T-cell (primary cell): ENCODE measurements at places on chromosomes 7 and 10.
A peak's percentile ranks its signal among the peaks of the same experiment; 100 is the strongest.

- DNase-seq, result no peak
Measured at GRCh38 chr7:65453341-65454030, 79.8 kb downstream of the ZNF92 start.

DNA sequence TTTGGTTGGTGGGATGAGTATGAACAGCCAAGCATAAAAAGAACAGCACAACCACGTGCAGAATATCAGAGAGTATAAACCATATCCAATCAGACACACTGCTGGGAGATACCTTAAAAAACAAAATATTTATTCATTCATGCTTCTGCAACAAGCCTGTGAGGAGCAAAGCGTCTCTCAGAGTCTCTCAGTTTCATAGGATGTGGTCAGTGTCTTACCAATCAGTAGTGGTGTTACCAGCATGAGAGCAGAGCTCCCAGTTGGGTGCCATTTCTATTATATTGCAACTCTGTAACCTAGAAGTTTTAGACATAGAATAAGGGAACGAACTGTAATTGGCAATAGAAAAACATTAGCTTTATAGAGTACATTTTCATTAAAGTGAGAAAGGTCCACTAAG is 445.9 kb upstream of the LRRN3 start:
- no peak for DNase-seq

- peak; percentile 18 for DNase-seq
Measured at GRCh38 chr10:93062514-93063143, 2.0 kb downstream of the CYP26C1 start.

DNA sequence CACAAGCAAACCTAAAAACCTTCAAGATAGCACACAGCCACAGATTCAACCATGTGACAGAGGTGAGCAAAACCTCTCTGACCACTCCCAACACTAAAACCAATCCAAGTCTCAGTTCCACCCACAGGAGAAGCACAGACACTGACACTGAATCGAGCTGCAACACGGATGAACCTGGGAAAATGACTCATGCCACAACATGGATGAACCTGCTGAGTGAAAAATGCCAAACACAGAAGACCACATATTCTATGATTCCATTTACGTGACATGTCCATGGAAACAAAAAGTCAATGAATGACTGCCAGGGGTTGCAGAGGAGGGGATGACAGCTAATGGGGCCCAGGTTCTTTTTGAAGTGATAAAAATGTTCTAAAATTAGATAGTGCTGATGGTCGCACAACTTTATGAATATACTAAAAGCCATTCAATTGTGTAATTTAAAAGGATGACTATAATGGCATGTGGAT is 22.0 kb downstream of the CYTH3 start:
- DNase-seq, result no peak

- peak; percentile 49 for DNase-seq
Measured at GRCh38 chr10:24952707-24953645, 570 bp upstream of the PRTFDC1 start.

- peak; percentile 27 for DNase-seq
Measured at GRCh38 chr7:101058355-101058754, 26.9 kb upstream of the TRIM56 start.

DNA sequence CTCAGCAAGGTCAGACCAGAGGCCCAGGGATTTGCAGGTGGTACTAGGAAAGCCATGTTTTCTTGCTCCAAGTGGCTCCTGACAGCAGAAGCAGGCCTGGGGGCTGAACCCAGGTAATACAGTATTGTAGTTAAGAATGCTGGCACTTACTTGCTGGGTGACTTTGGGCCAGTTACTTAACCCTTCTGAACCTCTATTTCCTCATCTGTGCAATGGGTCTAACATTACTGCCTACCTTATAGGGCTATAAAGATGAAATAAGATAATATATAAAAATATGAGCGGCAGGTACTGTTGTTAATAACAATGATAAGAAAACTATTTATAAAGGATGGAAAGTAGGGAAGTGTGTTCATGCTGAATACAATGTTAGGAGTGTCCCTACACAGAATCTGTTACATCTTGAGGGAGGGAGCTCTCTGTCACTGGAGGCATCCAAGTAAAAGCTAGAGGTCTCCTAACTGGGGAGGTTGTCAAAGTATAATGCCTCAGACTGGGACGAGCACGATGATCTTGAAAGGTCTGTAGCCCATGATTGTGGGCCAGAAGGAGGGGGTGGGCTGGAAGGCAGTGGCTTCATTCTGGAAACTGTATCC is 26.9 kb downstream of the ADAMTS14 start:
- no peak for DNase-seq

- no peak for DNase-seq
Measured at GRCh38 chr10:14397066-14397465, 66.3 kb upstream of the FRMD4A start.

GRCh38 chr10:3464760-3465405 is 292.3 kb upstream of the PITRM1 start:
- no peak for DNase-seq

DNA sequence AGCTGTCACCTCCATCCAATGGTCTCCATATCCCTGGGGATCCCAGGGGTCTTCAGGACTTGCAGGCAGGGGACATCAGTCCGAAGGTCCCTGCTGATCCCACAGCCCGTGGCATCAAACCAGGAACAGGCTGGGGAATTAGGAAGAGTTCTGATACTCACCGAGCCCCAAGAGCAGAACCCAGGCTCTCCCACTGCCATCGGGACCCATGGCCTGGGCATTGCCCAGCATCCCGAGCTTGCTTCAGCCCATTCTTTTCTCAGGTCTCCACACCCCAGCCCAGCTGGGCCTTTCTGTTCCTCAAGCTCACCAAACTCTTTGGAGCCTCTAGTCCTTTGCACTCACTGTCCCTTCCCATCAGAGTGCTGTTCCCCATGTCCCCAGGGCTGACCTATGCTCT is 280.9 kb downstream of the GRID1 start:
- DNase-seq, result no peak

DNA sequence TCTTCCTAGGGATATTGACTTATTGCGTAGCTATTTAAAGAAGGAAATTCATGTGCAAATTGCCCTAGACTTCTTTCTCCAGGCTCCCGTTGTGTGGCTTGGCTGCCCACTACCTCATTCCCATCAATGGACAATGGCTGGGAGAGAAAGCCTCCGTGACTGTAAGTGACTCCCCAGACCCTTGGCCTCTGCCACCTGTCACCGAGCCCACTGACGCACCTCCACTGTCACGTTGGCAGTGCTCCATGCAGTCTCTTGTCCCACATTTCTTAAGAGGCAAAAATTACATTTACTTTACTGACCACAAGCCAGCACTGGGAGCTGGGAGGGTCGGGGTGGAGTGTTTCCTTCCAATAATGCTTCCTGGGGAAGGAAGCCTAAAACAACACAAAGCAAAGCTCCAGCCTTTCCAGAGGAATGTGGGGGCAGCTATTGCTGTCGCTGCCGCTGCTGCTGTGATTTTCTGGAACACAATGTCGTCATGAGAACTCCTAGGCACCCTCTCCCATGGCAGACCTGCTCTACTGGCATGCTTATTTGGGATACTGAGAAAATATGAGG is 89.7 kb upstream of the STEAP1B start:
- no peak for DNase-seq

DNA sequence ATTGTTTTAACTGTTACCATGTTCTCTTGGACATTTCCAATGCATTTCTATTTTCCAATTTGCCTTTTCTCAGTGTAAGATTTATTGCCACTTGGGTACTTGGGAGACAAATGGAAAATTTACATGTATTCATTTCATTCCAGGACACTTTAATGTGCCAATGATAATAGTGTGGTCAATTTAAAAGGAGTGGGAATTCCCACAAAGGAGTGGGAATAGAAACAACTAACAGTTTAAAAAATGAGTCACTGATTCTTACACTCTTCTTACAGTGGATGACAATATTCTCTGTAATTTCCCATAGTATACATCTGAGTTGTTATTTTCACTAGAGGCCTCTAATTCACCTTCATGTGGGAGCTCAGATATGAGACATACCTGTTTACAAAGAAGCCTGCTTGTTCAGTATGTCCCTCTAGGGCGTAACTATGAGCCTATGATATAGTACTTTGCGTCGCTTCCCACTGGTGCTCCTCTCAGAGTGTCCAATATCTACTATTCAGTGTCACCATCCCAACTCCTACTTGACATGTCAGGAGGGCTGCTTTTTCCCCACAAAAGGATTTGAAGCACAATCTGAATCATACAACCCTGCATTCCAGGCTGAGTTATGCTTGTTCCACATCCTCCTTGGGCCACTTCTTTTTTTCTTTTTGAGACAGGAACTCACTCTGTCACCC is 301.3 kb downstream of the PHTF2 start:
- no peak for DNase-seq

DNA sequence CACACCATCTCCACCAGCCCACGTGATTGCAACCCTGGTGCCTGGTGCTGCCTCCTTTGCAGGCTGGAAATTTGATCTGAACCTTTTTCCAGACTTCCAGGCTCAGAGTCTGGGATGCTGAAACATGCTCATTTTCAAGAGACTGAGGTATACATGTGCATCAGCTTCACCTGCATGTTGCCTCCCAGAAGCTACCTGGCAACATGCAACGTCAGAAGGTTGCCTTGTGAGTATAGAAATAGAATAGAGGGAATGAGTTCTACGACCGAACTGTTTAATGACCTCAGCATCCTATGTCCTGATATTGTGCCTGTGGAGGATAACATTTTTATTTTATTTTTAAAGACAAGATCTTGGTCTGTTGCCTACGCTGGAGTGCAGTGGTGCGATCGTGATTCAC is 1.9 kb upstream of the ZNF212 start:
- no peak for DNase-seq

DNA sequence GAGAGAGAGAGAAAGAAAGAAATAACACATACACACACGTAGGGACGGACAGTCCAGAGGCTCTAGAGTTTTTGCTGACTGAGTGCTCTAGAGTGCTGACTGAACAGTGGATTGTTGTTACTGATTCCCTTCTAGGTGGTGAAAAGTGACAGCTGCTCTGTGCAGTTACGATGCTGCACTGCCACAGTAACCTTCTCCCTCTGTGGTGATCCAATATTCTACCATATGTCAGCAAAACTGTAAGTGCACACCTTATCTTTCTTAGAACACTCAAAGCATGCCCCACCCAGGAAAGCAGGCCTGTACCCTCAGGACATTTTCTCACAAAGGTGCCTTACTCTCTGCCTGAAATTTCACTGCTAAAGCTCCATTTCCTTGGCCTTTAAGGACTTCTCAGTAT is 1023.5 kb downstream of the TYW1 start:
- DNase-seq, result no peak

GRCh38 chr7:99102809-99103690 is 40.9 kb downstream of the SMURF1 start:
- no peak for DNase-seq

- DNase-seq, result peak; percentile 18
Measured at GRCh38 chr10:123043409-123043925, 34.7 kb downstream of the ACADSB start.

- no peak for DNase-seq
Measured at GRCh38 chr10:109219935-109220605, 703.2 kb downstream of the XPNPEP1 start.

DNA sequence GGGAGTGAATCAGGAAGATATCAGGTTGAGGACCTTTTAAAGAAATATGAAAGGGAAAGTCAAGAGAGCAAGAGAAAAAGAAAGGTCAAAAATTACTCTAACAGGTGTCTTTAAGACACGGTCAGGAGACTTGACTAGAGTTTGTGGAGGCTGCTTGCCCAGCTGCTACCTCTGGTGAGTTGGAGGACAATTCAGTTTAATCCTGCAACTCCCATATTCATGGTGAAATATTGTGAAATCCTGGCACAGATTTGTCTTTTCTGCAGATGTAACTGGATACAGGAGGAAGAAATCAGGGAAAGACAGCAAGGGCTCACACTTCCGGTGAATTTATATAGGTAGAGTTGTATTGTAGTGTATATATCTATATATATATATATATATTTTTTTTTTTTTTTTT is 93.5 kb downstream of the AKAP9 start:
- no peak for DNase-seq

- DNase-seq, result no peak
Measured at GRCh38 chr7:67990003-67990402, 993.4 kb downstream of the TYW1 start.

DNA sequence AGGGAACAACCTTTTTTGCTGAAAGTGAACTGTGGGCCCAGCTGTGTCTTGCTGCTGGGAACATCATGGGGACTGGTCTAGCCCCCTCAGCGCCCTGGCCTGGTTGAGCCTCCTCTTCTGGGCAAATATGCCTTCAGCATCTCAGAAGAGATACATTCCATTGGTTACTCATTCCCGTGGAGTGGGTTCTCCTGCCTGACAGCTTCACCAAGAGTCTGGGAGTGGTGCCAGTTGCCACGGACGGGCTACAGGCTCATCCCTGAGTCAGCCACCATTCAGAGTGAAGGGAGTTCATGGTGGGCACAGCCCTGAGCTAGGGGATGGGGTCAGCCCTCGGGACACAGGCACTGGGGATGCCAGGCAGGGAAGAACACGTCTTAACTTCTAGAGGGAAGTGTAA is 81.9 kb downstream of the RAMP3 start:
- DNase-seq, result no peak

- no peak for DNase-seq
Measured at GRCh38 chr10:22259280-22259679, 41.5 kb upstream of the EBLN1 start.
